Heart left ventricle (tissue), 16 donors: ENCODE measurements at places on chromosomes 7 and 10. TPM values are rescaled to one million over a fixed set of nuclear protein-coding genes. Genes with fewer than 3 reads are reported as not detected.

Gene ENTPD1
- 4.8 TPM for total RNA-seq

Gene PLXDC2
- total RNA-seq: 18.7 TPM

- DNase-seq: no peak
Measured at GRCh38 chr7:5549096-5549763, 125.6 kb upstream of the TNRC18 start.

GRCh38 chr10:59464483-59464882 lies 102.1 kb upstream of the FAM13C start:
- DNase-seq: no peak

Gene TLX1
- total RNA-seq: not detected

Gene ADAP1
- 7.0 TPM for total RNA-seq

- no peak for DNase-seq
Measured at GRCh38 chr7:1288996-1289551, 56.4 kb downstream of the UNCX start.
